CD4-positive, CD25-positive, alpha-beta regulatory T cell (primary cell): ENCODE measurements at places on chromosomes 4 and X. TPM values are rescaled to one million over a fixed set of nuclear protein-coding genes. Genes with fewer than 3 reads are reported as not detected.

The TXK gene
- polyA plus RNA-seq = 56.3 TPM

The MRPS18C gene
- polyA plus RNA-seq = 85.1 TPM

The WNK3 gene
- polyA plus RNA-seq = not detected

The CHRNA9 gene
- polyA plus RNA-seq = 0.13 TPM

DNA sequence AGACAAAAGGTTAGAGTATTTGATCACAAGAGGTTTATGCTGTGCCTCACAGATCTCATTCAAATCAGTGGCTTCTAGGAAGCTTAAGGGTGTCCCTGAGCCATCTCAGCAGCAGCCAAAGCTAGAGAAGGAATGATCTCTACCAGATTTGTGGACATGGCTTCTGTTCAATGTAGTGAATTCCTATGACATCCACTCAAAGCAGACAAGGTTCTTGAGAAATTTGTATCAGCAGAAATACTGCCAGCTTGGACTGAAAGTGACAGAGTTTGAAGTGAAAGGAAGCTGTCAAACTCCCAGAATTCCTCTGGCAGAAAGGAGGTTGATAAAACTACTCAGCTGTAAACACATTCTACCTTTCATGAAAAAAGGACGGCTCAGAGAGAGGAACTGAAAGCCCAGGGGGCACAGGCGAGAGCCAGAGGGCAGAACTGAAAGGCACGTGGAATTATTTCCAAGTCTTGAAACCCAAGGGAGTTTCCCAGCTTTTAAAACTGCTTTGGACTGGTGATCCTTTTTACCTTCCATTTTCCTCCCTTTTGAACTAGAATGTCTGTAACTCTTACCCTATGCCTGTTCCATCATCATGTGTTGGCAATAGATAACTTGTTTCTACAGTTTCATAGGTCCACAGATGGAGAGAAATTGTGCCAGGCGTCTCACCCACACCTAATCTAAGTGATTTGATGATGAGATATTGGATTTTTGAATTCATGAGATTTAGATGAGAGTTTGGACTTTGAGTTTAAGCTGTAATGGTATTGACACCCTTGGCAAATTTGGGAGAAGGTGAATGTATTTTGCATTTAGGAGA, 14.5 kb upstream of the MED14 start:
- DNase-seq = no peak

GRCh38 chrX:16250296-16250695, 83.0 kb downstream of the MAGEB17 start:
- no peak for DNase-seq

DNA sequence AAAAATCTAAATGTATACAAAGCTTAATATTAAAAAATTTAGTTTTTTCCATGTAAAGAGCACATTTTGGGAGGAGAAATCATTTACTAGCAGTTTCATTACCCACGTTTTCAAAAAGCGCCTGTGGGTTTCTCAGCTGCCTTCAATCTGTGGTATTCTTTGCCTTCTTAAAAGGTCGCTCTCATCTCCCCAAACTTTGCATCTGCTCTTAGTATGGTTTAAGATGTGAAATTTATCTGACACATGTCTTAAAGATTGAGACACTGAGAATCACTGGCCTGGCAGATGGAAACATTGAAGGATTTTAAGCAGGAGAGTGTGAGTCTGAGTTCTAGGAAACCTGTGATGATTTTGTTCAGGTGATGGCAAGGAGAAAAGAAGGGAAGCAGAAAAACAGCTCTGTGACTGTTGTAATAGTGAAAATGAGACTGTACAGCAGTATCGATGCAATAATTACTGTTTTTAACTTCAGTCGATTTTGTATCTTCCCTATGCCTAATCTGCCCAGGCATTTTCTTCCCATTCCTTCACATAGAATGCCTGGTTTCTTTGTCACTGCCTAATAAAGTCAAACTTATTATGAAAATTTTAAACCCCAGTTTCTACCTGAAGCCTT, 75.9 kb downstream of the PAQR3 start:
- no peak for DNase-seq

- DNase-seq = no peak
These were observed 39.9 kb downstream of the PSAPL1 start for GRCh38 chr4:7394681-7395451.

GRCh38 chr4:168585168-168586091, 88.6 kb downstream of the PALLD start:
- DNase-seq = no peak

- DNase-seq = no peak
These were observed 11.9 kb downstream of the TMPRSS11D start for GRCh38 chr4:67871867-67872266.
